Smooth muscle cell of the pulmonary artery (primary cell): ENCODE measurements at places on chromosomes 5 and 9. TPM values are rescaled to one million over a fixed set of nuclear protein-coding genes. Genes with fewer than 3 reads are reported as not detected.

PCDHA11 gene
- total RNA-seq = 0.23 and 0.33 TPM in 2 replicates

IL11RA gene
- 14.2 and 26.6 TPM in 2 replicates for total RNA-seq

FOXD1 gene
- total RNA-seq = 6.8 and 12.7 TPM in 2 replicates

NMUR2 gene
- not detected in 2 replicates for total RNA-seq
